ENCODE measurements at places on chromosomes 5 and 9.

DNA sequence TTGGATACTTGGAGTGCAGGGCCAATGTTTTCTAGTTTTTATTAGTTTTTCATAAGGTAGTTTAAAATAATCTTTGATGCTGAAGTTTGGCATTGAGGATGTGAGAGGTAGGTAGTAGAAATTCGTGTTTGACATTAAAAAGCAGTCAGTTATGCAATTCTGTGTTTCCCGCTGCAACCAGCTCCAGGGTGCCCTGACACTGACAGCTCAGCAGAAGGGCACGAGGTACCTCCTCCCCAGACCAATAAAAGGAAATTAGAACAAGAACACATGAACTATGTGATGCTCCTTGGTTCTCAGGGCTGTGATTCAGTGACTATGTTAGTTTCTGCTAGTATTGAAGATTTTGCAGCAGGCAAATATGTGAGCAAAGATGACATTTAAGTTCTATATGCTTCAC is 40.2 kb downstream of the NSUN2 start:
- no peak for DNase-seq

- no peak for DNase-seq
Observed at GRCh38 chr9:94139672-94140417, 55.6 kb downstream of the PTPDC1 start.

- DNase-seq: no peak
Observed at GRCh38 chr5:143562935-143563334, 159.4 kb upstream of the NR3C1 start.

DNA sequence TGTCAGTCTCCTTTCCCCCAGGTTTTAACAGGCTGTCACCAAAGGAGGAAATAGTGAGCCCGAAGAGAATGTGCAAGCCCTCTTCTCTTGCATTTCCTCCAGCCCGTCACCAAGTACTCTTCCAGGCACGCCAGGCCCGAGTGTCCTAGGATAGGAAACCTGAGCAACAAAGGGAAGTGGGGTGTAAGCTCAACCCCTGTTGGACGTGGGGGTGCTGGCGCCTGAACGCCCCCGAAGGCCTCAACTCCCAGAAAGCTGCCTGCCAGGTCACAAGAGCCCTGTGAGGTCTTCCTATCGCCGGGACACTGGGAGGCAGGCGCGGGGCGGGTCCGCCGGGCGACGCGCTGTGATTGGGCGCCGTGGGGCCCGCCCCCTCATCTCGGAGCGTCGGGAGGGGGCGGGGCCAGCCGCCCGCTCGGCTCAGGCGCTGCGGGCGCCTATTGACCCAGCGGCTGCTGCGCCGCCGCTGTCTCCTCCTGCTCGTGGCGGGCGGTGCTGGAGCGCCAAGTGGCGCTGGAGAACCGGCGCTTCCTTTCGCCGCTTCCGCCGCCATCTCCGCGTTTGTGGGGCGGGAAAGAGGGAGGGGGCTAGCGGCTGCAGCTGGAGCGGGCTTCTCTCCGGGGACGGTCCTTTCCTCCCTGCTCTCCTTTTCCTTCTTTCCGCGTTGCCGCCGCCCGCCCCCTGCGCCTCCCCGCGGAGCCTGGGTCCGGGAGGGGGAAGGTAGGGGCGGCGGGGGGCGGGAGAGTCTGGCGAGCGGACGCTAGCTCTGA is 572 bp upstream of the MAN2A1 start:
- DNase-seq: peak; percentile 61

GRCh38 chr9:81804306-81804705 is 115.0 kb upstream of the TLE1 start:
- DNase-seq: no peak

- no peak for DNase-seq
Observed at GRCh38 chr5:146130440-146131045, 25.2 kb upstream of the PLAC8L1 start.

DNA sequence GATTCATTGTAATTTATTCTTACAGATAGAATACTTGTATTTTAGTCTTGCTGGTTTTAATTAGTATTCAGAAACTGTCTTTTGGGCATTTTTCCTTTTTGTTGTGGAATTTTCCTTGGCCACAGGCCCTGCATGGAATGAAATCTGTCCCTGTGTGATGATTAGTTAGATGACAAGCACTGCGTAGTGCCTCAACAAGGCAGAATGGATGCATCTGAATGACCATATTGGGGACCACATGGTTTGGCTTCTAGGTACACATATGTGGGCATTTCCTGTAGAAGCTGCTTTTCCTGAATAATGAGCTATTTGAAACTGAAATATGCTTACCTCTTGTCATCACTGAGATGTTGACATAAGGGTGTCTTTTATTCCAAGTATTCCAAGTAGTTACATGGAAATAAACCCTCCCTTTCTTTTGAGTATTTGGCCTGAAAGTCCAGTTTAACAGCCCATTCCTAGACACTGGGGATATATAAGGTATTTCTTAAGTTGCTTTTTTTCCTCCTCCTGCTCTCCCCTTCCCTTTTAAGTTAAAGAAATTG is 147.3 kb downstream of the YTHDC2 start:
- no peak for DNase-seq

GRCh38 chr5:177552839-177553455 is 1.4 kb downstream of the FAM193B start:
- DNase-seq: no peak

GRCh38 chr5:42612750-42613366 is 143.8 kb upstream of the CCDC152 start:
- DNase-seq: no peak

DNA sequence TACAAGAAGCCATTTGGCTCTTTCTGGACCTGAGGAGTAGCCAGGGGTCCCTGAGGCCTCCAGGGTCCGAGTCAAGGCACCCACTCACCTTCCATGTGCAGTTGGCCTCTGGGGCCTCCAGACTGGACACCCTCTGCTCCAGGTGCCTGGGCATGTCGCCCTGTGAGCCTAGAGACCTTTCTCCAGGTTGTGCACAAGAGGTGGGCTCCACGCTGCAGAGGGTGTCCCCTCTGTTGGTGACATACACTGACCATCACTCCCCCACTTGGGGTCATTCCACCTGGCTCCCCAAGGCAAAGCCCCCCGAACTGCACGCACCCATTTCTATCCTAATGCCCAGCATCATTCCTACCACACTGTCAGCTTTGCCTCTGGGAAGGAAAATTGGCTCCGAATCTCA is 48.8 kb downstream of the RASGEF1C start:
- DNase-seq: no peak

DNA sequence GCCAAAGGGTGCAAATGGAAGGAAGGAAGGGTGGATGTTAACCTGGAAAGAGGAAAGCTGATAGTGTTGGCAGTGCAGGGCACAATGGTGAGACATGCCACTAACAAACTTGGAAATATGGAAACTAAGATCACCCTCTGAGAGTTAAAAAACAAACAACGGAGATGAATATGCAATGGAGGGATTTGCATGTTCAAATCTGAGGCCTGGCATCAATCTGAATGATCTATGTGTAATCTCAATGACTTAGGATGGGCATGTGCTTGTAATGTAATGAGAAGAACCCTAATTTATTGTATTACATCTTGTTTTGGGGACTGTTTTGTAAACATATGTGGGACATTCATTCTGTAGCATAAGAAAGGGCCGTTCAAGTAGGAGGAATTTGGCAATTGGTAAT is 54.4 kb downstream of the GLRA1 start:
- no peak for DNase-seq

DNA sequence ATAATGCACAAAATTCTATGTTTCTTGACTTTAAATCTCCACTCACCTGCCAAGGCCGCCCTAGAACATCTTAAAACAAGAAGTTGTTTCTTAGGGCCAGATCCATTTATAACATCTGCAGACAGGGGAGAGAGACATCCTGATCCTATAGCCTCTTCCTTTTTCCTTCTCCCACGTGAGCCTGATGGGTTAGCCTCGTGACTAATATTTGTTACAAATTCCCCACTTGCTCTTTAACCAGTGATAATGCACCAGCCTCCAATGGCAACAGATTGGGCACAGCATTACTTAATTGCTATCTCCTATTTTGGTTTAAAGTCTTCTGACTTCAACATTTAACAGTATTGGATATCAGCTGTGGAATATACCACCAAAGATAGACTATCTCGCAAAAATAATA is 196.5 kb downstream of the GADD45G start:
- DNase-seq: no peak

- DNase-seq: no peak
Observed at GRCh38 chr5:68290847-68291246, 75.3 kb downstream of the PIK3R1 start.

DNA sequence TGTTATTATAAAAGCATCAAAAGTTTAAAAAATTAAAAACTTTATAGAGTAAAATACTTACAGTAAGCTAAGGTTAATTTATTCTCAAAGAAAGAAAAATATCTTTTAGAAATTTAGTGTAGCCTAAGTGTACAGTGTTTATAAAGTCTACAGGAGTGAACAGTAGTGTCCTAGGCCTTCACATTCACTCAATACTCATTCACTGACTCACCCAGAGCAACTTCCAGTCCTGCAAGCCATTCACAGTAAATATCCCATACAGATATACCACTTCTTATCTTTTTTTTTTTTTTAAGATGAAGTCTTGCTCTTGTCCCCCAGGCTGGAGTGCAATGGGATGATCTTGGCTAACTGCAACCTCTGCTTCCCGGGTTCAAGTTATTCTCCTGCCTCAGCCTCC is 73.1 kb upstream of the FST start:
- DNase-seq: no peak

- DNase-seq: peak; percentile 5
Observed at GRCh38 chr5:13976867-13977830, 32.7 kb upstream of the DNAH5 start.

DNA sequence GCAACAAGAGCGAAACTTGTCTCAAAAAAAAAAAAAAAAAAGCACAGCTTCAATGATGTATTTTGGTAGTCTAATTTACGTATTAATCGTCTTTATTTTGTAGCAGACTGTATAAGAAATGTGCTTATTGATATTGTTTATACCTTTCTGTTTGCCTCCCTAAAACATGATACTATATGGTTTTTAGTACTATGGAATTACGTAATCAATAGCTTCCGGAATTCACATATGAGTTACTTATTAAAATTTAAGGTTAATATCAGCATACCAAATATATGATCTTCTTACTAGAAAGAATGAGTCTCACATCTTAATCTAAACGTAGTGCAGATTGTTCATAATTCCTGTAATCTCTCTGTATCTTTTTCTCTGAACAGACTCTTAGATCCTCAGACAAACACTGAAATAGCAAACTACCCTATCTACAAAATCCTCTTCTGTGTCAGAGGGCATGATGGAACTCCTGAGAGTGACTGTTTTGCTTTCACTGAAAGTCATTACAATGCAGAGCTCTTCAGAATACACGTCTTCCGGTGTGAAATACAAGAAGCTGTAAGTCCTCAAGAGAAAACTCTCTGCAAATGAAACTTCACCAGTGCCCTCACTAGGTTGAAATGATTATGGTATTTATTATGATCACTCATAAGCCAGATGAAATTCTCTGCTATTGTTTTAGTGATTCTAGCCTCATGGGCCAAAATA is 44.4 kb upstream of the GPR21 start:
- no peak for DNase-seq

DNA sequence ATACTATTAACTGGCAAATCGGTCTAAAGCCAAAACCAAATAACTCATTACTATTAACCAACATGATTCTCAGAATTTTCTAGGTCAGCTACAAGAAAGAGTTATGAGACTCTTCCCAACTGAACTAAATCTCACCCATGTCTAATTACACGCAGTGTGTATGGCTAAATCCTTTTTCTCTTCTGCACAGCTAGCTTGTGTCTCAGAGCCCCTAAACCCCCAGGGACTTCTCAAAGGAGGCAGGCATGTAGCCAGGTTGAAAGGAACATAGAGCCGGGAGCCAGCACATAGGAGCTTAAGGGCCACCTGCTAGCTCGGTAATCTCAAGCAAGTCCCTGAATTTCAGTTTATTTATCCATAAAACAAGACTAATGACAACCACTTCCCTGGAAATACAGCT is 2.2 kb upstream of the GZMK start:
- DNase-seq: no peak

GRCh38 chr5:177496070-177496726 is 1.2 kb downstream of the PDLIM7 start:
- DNase-seq: no peak

DNA sequence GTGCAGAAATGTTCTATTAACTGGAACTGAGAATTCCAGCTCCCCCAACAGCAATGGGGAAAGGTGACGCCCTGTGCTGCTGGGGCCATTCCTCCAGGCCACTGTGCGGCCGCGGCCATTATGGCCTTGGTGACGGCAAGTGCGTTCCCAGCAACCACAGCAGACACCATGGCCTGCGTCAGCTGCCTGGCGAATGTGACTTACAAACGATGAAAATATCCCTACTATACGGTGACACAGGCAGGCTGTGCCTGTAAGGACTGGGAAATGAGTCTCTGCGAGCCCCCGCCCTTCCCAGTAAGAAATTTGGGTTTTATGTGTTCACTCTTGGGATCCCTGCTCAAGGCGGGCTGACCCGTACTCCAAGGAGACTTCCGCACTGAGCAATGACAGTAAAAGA is 20.6 kb downstream of the CLPTM1L start:
- no peak for DNase-seq

- DNase-seq: no peak
Observed at GRCh38 chr9:2210201-2210600, 195.1 kb downstream of the SMARCA2 start.

DNA sequence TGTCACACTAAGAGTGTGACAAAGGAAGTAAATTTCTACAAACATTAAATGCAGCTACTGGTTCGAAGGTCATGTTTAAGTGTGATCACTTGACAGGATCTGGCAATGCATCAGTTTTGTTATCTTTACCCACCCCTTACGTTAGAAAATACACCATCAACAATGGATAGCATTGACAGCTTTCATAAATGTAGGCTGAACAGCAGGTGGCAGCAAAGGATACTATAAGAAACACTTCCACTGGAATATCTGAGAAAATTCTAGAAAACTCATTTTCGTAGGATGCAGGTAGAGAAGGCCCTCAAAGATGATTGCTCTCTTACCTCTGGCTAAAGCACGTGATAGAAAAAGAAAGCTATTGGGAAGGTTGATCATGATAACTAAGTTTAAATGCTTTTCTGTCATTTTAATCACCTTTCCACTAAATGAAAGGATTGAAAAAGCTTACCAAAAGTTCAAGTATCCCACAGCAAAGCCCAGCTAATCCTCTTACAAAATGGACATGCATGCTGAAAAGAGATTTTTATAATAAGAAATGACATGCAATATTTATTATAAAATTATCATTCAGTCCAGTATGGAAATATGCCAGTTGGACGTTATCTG is 292.5 kb downstream of the PARP8 start:
- peak; percentile 20 for DNase-seq

DNA sequence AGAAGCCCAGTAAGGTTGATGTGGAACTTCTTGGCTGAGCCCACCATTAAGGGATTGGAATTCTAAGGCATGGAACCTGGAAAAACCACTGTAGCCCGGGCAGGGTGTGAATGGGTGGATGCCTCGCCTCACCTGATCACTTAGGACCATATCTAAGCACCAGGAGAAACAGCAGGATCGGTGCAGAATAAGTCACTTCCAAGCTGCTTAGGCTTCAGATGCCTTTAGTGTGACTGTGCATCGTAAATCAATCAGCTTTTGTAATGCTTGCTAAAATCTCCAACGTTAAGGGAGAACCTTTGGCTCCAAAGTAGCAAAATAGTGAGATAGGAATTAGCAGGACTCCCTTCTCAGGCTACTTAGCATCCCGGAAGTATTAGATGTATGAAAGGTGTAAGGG is 103.9 kb upstream of the MEGF10 start:
- DNase-seq: no peak

- DNase-seq: no peak
Observed at GRCh38 chr9:3330792-3331420, 194.9 kb downstream of the RFX3 start.

GRCh38 chr5:176167800-176168199 is 70.4 kb upstream of the SIMC1 start:
- no peak for DNase-seq

- DNase-seq: no peak
Observed at GRCh38 chr9:96649620-96650324, 5.3 kb downstream of the PRXL2C start.

GRCh38 chr9:2743937-2744529 is 26.7 kb downstream of the KCNV2 start:
- DNase-seq: no peak
